ENCODE measurements at places on chromosomes 6 and 20.

GRCh38 chr6:50925548-50925947, 106.9 kb downstream of the TFAP2B start:
- no peak for DNase-seq

GRCh38 chr6:119962505-119962904, 612.9 kb upstream of the MAN1A1 start:
- DNase-seq: no peak

- DNase-seq: no peak
Observed at GRCh38 chr6:37134396-37135191, 35.4 kb upstream of the PIM1 start.

DNA sequence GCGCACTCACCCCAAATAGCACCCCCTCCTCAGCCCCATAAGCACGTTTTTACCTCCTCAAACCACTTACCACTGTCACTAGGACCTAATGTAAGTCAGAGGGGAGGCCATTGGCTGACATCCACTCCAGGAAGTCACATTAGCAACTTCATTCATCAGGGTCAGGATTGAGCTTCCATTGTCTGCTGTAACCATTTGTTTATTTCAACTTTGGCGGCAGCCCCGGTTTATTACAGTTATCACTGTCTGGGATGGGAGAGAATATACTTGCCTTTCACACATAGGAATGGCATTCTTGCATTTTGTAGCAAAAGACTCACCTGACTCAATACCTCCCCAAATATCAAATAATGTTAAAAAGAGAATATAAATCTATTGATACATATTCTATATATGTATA, 38.3 kb downstream of the MAFB start:
- DNase-seq: no peak

DNA sequence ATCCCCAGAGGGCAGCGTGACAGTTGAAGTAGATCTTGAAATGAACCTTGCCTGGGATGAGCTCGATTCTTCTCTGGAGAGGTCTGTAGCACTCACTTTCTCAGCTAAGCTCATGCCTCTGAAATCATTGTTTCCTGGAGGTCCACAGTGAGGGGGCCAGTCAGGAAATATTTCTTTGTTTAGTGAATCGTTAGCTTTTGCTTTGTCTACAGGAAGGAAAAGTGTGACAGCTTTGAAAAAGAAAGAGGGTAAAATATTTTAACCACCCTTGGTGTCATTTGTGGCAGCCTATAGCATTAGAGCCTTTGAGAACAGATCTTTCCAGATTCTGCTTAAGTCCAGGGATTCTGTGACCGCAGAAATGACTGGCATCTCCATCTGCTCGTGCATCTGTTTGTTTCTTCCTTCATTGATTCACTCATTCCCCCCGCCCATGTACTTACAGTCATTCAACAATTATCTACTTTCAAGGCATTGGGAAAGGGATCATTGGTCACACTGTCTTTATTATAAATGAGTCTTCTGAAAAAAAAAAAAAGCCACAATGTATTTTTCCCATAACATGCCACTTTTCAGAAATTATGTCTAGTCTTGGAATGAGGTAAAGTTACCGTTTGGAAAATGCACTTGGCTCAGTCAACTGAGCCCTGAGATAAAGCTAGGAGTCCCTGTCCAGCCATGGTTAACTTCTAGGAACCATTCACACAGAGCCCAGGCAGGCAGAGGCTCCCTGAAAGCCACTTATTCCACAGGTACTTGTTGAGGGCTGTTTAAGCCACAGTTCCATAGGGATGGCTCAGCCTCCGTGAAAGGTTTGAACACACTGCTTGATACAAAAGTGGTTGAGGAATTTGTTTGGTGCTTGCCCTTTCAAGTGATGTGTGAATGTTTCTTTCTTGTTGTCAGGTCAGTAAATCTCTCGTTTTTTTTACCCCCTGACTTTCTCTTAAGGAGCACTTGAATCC, 86.0 kb downstream of the TIAM2 start:
- DNase-seq: no peak

Measured in SIG-M5 (cell line).